ENCODE measurements at places on chromosomes 11 and 22.

- no peak for DNase-seq
- no peak overlapping the region for H3K27ac ChIP-seq
- no peak overlapping the region for H3K4me3 ChIP-seq
- no peaks in the 10 kb centered on the region for H3K36me3 ChIP-seq
- H3K27me3 ChIP-seq = no peaks in the 10 kb centered on the region
Measured at GRCh38 chr11:31303644-31304180, 65.8 kb downstream of the DCDC1 start.

- peaks cover 13% of the 10 kb centered on the region for H3K27me3 ChIP-seq
- no peak overlapping the region for H3K27ac ChIP-seq
- no peak overlapping the region for H3K4me3 ChIP-seq
- no peak for DNase-seq
- H3K36me3 ChIP-seq = no peaks in the 10 kb centered on the region
- H3K4me1 ChIP-seq = no peaks in the 10 kb centered on the region
Measured at GRCh38 chr11:129705341-129705740, 110.3 kb upstream of the TMEM45B start.

- H3K36me3 ChIP-seq = no peaks in the 10 kb centered on the region
- no peak overlapping the region for H3K27ac ChIP-seq
- no peaks in the 10 kb centered on the region for H3K4me1 ChIP-seq
- H3K4me3 ChIP-seq = no peak overlapping the region
- DNase-seq = no peak
Measured at GRCh38 chr11:86518211-86518610, 143.5 kb downstream of the CCDC81 start.

GRCh38 chr11:36465449-36466163 is 44.5 kb downstream of the TRAF6 start:
- no peak overlapping the region for H3K27ac ChIP-seq
- peaks cover 19% of the 10 kb centered on the region for H3K27me3 ChIP-seq
- H3K4me3 ChIP-seq = no peak overlapping the region
- no peak for DNase-seq
- no peaks in the 10 kb centered on the region for H3K36me3 ChIP-seq
- H3K4me1 ChIP-seq = no peaks in the 10 kb centered on the region

GRCh38 chr11:19853920-19854319 is 141.3 kb downstream of the NAV2 start:
- H3K36me3 ChIP-seq = no peaks in the 10 kb centered on the region
- DNase-seq = no peak
- H3K4me3 ChIP-seq = no peak overlapping the region
- H3K27ac ChIP-seq = no peak overlapping the region
- H3K4me1 ChIP-seq = no peaks in the 10 kb centered on the region

GRCh38 chr11:104997288-104997687 is 25.7 kb downstream of the CASP5 start:
- no peaks in the 10 kb centered on the region for H3K4me1 ChIP-seq
- H3K27me3 ChIP-seq = no peaks in the 10 kb centered on the region
- DNase-seq = no peak
- H3K27ac ChIP-seq = no peak overlapping the region
- no peaks in the 10 kb centered on the region for H3K36me3 ChIP-seq

- no peaks in the 10 kb centered on the region for H3K27me3 ChIP-seq
- H3K36me3 ChIP-seq = peaks cover 68% of the 10 kb centered on the region
- no peak for DNase-seq
- H3K4me3 ChIP-seq = no peak overlapping the region
- no peak overlapping the region for H3K27ac ChIP-seq
Measured at GRCh38 chr22:37624876-37625275, 14.6 kb upstream of the SH3BP1 start.

DNA sequence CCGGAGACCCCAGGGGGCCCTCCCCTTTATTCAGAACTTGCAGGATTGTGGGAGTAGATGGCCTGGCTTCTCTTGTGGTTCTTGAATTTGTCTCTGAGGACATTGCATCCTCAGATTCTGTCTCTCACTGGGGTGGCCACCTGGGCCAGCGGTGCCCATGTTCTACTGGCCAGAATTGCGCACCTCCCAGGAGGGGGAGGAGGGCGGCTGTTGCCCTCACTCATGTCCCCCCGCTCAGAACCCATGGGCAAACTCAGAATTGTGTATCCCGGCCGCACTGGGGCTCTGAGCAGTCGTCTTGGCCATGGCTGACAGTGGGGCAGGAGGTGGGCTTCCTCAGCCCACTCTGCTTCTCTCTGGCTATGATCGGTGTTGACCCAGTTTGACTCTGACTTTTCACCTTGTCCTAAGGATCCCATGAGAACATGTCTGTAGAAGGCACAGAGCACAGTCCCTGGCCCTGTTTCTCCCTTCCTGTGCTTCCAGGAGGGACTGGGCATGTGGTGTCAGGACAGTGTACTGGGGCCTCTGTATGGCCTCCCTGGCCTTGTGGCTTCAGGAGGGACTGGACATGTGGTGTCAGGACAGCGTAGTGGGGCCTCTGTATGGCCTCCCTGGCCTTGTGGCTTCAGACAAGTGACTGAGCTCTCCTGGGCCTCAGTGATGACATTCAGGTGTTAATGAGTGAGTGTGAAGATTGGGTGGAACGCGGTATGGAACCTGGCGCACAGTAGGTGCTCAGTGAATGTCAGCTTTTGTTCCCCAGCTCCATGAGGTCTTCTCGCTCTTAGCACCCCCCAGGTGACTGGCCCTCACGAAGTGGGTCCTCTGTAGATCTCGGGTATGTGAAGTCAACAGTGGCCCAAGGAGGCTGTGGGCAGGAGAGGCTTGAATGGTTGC is 99.3 kb downstream of the TBC1D22A start:
- no peaks in the 10 kb centered on the region for H3K4me1 ChIP-seq
- H3K36me3 ChIP-seq = peaks cover 3% of the 10 kb centered on the region
- no peak overlapping the region for H3K27ac ChIP-seq

GRCh38 chr11:81674211-81674610 is 1059.5 kb downstream of the FAM181B start:
- no peaks in the 10 kb centered on the region for H3K4me1 ChIP-seq
- no peaks in the 10 kb centered on the region for H3K36me3 ChIP-seq
- DNase-seq = no peak
- H3K4me3 ChIP-seq = no peak overlapping the region
- H3K27ac ChIP-seq = no peak overlapping the region
- H3K27me3 ChIP-seq = no peaks in the 10 kb centered on the region

- H3K36me3 ChIP-seq = no peaks in the 10 kb centered on the region
- DNase-seq = no peak
- no peaks in the 10 kb centered on the region for H3K27me3 ChIP-seq
- H3K27ac ChIP-seq = no peak overlapping the region
Measured at GRCh38 chr11:36627006-36627405, 29.0 kb upstream of the RAG2 start.

- H3K27me3 ChIP-seq = no peaks in the 10 kb centered on the region
- H3K36me3 ChIP-seq = peaks cover 17% of the 10 kb centered on the region
- peak overlapping the region; percentile 47 for H3K4me3 ChIP-seq
- peaks cover 87% of the 10 kb centered on the region for H3K4me1 ChIP-seq
- peak; percentile 85 for DNase-seq
Measured at GRCh38 chr11:128725630-128726319, 31.9 kb downstream of the FLI1 start.

DNA sequence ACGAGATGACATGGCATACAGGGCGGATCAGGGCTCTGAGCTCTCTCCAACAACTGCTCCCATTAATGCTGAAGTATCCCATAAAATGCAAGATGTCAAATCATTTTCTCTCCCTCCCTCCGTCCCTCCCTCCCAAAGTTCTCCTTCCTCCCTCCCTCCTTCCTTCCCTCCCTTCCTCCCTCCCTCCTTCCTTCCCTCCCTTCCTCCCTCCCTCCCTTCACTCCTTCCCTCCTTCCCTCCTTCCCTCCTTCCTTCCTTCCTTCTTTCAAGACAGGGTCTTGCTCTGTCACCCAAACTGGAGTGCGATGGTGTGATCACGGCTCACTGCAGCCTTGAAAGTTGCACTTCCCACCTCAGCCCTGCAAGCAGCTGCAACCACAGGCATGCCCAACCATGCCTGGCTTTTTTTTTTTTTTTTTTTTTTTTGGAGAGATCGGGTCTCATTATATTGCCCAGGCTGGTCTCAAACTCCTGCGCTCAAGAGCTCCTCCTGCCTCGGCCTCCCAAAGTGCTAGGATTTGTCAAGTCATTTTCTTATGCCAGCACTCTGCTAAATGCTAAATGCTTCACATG is 38.2 kb downstream of the TXN2 start:
- H3K4me3 ChIP-seq = no peak overlapping the region
- no peaks in the 10 kb centered on the region for H3K27me3 ChIP-seq

DNA sequence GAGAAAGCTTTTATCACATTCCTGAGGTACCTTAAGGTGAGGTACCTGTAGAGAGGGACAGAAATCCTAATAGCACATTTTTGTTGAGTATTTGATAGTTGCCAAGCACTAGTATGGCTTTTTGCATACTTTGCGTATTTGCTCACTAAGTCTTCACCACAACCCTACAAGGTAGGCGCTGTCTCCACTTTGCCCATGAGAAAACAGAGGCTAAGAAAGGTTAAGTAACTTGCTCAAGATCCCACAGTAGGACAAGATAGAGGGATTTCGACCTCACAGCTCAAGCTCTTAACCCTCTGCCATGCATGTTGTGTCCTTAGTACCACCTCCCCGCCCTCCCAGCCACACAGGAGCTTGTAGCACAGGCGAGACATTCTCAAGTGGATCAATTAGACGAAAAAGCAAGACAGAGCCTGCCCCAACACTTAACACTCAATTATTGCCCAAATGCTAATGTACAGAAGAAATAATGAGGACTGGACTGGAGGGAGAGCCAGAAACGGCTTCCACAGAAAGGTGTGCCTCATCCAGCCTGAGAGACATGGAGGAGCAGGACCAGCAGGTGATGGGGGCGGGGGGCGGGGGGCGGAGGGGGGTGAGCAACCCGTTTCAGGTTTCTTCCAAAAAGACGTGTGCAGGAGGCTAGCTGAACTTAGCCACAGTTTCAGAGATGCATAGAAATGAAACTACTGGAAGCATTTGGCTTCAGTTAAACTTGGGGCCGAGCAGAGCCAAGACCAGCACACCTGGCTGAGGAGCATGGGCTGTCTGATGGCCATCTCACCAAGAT is 26.7 kb upstream of the CD44 start:
- DNase-seq = no peak
- no peaks in the 10 kb centered on the region for H3K27me3 ChIP-seq
- H3K4me1 ChIP-seq = peaks cover 40% of the 10 kb centered on the region

DNA sequence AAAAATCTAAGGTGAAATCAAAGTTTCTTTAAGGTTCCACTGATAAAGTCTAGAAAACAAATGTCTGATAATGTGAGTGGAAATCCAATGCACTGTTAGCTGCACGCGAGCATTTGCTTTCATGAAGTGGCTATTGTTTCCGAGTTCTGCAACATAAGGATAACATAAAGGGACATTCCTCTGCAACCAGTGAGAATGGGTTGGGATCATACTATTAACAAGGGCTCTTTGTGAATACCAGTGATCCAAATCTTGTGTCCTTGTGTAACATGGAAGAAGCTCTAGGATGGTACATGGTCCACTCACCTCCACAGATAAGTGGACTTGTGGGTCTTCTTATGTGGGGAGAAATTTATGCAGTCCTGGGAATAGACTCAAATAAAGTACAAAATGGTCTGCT is 24.6 kb downstream of the APIP start:
- no peak overlapping the region for H3K27ac ChIP-seq
- no peak overlapping the region for H3K4me3 ChIP-seq
- H3K27me3 ChIP-seq = no peaks in the 10 kb centered on the region
- no peak for DNase-seq
- peaks cover 18% of the 10 kb centered on the region for H3K36me3 ChIP-seq

DNA sequence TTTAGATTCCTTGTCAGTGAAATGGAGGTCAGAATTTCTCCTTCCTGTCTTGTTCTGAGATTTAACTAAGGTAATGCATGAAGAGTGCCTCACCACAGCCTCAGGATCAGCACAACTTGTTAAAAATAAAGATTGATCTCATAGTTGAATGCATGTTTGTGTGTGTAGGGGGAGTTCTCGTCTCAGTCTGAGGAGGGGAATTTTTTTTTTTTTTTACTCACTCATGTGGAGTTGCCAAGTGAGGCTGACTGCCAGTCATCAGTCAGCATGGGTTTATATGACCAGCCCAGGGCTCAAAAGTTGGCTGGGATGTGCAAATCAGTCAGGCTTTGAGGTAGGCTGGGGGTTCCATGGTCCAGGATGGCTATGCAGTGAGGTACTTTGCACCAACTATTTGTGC is 113.2 kb downstream of the FANCF start:
- no peaks in the 10 kb centered on the region for H3K4me1 ChIP-seq
- no peak overlapping the region for H3K4me3 ChIP-seq
- H3K36me3 ChIP-seq = no peaks in the 10 kb centered on the region
- H3K27me3 ChIP-seq = no peaks in the 10 kb centered on the region
- no peak for DNase-seq

DNA sequence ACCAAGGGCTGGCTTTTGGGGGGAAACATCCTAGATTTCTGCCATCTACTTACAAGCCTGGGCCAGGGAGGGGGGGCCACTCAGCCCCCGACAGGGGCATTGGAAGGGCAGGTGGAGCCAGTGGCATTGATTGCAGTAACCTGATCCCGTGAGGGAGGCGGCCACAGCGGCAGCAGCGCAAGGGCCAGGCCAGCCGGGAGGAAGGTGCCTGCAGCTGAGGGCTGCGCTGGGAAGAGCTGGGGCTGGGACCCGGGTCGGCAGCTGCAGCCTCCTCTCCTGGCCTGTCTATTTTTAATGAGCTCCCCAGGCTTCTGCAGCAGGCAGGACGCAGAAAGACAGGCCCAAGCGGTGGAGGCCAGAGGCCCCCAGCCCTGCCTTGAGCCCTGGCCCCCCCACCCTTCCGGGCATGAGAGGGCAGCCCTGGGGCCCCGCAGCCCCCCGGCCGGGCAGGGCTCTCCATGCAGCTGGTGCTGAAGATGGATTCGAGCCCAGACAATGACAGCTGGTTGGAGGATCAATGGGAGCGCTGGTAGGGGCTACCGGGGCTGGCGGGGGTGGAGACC is 10.6 kb downstream of the FREY1 start:
- H3K27me3 ChIP-seq = no peaks in the 10 kb centered on the region
- no peak overlapping the region for H3K4me3 ChIP-seq
- DNase-seq = no peak
- no peak overlapping the region for H3K27ac ChIP-seq
- H3K36me3 ChIP-seq = no peaks in the 10 kb centered on the region

- no peaks in the 10 kb centered on the region for H3K4me1 ChIP-seq
- H3K27ac ChIP-seq = no peak overlapping the region
- H3K36me3 ChIP-seq = no peaks in the 10 kb centered on the region
Measured at GRCh38 chr22:37259540-37260029, 15.5 kb upstream of the RAC2 start.

DNA sequence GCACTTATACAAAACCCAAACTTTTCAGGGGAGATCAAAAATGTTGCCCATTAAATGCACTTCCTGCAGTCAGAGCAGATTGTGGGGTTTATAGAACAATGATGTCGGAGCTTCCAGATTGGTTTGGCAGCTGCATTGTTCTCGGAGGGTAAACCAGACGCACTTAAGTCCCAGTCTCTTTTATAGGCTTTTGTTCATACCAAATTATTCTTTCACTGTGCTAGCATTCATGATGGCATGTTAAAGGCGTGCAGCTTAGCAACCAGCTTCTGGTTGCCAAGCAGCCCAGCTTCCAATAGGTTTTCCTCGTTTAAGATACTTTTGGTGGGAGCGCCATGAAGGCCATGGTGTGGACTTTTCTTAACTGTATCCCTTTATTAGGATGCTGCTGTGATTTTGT is 40.9 kb downstream of the ZC3H12C start:
- H3K4me1 ChIP-seq = no peaks in the 10 kb centered on the region
- no peak overlapping the region for H3K4me3 ChIP-seq
- no peak for DNase-seq
- no peaks in the 10 kb centered on the region for H3K36me3 ChIP-seq

Data from DND-41 (cell line).